Inflammatory macrophage (primary cell): ENCODE measurements at places on chromosomes 1 and 21.
A peak's percentile ranks its signal among the peaks of the same experiment; 100 is the strongest.

GRCh38 chr1:48943393-48943792, 166.7 kb upstream of the BEND5 start:
- no peak for DNase-seq

GRCh38 chr1:160471253-160471652, 51.8 kb downstream of the SLAMF6 start:
- no peak for DNase-seq

GRCh38 chr1:93448292-93448982, 519 bp downstream of the FNBP1L start:
- no peak for DNase-seq

- no peak for DNase-seq
Measured at GRCh38 chr1:64476251-64476952, 6.5 kb downstream of the CACHD1 start.

- peak; percentile 95 for DNase-seq
Measured at GRCh38 chr1:161305867-161306519, 3.8 kb downstream of the MPZ start.

DNA sequence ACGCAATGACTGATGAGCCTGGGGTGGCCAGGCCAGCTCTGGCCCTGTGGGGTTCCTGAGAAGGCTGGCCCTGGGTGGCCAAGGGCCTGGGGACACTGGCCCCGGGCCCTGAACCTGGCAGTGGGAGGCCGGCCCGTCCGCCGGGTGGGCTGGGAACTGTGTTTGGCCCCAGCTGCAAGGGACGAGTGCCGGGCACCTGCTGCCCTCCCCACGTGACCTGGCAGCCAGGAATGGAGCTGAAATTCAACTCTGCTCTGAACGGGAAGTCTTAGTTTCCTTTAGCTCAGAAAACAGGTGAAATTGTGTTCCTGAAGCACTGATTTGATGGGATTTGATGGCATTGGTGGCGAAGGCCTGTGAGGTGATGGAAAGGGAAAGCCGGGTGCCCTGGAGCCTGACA, 8.2 kb upstream of the TTLL10 start:
- no peak for DNase-seq

DNA sequence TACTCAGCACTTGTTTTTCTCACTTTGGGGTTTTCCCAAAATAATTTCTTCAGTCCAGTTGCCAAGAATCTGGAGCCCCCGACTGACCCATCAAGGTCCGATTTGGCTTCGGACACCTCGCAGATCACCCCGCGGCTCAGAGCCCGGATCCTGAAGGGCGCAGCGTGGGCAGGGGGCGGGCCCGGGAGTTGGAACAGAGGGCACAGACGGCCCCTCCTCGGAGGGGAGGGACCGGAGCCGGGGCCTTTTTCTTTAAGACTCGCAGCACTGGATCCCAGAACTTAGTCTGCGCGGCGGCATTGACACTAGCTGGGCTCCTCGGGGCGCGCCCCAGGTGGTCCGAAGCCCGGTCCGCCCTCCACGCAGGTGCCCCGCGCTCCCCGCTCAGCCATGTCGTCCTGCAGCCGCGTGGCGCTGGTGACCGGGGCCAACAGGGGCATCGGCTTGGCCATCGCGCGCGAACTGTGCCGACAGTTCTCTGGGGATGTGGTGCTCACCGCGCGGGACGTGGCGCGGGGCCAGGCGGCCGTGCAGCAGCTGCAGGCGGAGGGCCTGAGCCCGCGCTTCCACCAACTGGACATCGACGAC, at the start of gene CBR3:
Gene CBR3, plus strand, starts transcription at position 277 of the 588 bp plus-strand sequence. Its CDS starts 114 bp downstream, at position 391.
- DNase-seq: peak; percentile 61

DNA sequence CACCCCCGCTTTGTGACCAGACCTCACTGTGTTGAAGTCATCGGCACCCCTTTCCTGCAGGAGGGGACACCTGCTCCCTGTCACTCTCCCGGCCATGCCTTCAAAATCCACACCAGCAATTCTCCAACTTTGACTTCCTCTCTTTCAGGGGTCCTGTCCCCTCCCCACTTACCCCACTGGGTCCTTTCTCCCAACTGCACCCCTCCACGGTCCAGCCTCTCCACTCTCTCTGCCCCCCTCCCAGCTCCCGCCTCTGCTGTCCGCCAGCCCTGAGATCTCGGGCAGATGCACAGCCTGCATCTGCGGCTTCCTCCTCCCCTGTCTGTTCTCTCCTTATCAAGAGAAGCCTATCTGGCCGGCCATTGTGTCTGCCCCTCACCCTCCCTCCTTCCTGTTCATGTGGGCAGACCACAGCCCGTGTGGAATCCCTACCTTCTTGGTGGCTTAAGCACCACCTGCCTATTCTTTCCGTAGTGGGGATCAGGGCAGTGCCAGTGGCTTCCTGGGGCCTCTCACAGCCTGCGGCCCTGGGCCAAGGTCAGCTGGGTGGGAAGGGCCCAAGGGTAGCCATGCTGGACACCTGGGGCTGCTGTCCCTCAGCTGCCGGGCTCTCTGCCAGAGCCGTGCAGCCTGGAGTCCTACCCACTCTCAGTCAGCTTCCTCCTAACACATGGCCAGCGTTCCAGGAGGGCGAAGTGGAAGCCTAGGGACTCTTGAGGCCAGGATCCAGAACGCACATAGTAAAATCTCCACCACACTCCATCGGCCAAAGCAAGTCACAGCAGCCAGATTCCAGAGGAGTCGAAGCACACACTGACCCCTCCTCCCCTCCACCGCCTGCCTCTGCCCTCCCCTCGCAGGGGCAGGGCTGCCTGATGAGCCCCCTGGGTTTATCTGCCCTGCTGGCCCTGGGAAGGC, 5.1 kb upstream of the HES4 start:
- peak; percentile 54 for DNase-seq

- no peak for DNase-seq
Measured at GRCh38 chr21:35342440-35342839, 293.3 kb upstream of the RUNX1 start.

- DNase-seq: no peak
Measured at GRCh38 chr1:193569096-193569982, 382.9 kb upstream of the B3GALT2 start.

GRCh38 chr1:174990382-174990999, 9.3 kb upstream of the CACYBP start:
- peak; percentile 43 for DNase-seq

DNA sequence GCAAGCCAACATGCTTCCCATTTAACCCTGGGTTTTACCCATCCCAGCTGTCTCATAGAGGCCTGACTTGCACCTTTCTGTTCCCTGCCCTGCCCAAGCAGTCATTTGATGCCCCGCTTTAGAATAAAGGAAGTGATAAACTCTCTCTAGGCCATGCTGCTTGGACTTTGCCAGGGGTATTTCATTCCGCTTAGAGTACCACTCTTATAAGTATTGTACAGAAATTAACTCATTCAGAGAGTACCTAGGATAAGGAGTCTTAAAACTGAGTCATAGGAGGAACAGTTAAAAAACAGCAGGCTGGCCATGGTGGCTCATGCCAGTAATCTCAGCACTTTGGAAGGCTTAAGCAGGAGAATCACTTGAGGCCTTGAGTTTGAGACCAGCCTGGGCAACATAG, 21.0 kb upstream of the LYST start:
- DNase-seq: no peak

GRCh38 chr1:201025571-201026002, 2.1 kb upstream of the KIF21B start:
- peak; percentile 13 for DNase-seq

DNA sequence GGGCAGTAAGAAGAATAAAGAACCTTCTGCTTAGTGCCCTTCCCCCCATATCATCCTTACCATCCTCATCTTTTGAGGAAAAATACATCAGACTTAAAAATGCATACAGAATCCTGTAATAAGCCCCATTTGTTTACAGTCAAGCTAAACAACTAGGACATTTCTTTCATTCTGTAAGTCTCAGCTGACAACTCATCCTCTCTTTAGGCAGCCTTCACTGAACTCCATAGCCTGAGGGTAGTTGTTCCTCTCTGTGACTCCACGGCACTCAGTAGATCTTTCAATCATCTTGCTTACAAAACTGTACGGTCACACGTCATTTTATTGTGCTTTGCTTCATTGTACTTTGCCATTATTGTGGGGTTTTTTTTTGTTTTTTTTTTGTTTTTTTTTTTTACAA, 82.5 kb downstream of the NRIP1 start:
- DNase-seq: no peak

GRCh38 chr1:92346866-92347640, 48.2 kb downstream of the RPAP2 start:
- DNase-seq: peak; percentile 63

DNA sequence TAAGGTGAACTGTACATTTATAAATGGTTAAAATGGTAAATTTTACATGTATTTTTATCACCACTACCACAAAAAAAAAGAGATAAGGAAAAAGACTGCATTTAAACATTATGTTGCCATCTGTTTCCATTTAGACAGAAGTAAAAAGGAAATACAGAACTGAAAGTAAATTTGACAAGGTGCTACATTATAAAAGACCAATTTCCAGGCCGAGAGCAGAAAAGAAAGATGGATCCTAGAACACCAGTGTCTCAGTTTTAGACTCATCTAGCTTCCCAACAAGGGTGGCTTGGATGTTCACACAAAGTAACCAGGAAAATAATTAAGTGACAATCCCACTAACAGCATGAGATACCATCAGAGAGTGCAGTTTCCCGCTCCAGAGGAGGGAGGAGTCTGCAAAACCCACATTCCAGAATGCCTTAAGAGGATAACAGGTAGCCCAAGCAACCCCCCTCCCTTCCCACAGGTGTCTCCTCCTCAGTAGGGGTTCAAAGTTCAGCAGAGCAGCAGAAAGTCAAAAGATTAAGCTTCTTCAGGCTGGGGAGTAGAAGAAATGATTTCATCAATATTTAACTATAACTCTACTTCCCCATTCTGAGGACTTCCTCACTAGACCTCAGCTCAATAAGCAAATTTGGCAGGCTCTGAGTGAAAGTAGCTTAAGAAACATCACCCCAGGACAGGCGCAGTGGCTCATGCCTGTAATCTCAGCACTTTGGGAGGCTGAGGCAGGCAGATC, 11.8 kb downstream of the TPM3 start:
- peak; percentile 84 for DNase-seq

DNA sequence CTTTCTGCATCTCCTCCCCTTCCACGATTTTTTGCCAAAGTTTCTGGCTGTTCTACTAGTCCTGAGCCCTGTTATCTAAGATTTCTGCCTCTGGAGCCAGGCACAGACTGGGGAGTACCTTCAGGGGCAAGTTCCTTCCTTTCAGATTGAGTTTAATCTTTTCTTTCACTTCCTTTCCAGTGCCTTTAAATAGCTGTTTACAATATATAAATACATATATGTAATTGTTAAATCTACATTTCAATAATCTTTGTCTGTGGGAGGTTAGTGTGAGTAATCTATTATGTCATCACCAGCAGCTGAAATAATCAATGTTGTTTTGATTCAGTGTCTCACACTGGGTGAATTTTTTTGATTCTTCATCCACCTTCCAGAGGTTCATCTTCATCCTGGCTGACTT, 31.8 kb downstream of the DIPK1A start:
- DNase-seq: no peak

- no peak for DNase-seq
Measured at GRCh38 chr21:41507521-41508414, at the start of gene TMPRSS2. TMPRSS2 (minus strand) TSS chr21:41508158; CDS start chr21:41498133, 10,025 bp downstream.

DNA sequence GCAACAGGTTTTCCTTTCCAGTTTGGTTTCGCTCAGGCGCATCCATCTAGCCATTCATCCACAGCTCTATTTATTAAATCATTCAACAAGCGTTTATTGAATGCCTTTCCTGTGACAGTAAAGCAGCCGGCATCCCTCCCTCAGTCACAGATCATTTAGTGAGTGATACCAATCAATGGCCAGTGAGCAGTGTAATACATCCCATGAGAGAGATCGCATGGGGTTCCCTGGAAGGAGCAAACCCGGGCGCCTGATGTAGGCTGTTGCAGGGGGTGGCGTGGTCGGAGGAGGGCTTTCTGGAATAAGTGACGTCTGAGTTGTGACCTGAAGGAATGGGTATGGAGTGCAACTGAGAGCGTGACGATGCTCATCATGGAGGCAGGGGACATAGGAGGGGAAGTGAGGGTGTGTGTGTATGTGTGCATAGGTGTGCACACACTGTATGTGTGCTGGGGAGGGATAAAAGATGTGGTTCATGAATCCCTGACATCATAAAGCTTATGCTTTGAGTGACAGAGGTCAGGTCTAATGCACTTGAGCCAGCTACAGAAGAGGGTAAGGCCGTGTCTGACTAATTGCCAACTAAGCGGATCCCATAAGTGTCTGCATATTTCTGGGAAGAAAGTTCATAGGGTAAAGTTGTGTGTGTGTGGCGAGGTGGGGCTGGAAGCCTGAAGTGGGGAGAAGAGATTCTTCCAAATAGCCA, 6.6 kb downstream of the FCMR start:
- no peak for DNase-seq

- DNase-seq: peak; percentile 77
Measured at GRCh38 chr1:243286409-243287122, 30.7 kb downstream of the SDCCAG8 start.

- DNase-seq: no peak
Measured at GRCh38 chr1:1132956-1133750, 17.3 kb upstream of the C1orf159 start.

DNA sequence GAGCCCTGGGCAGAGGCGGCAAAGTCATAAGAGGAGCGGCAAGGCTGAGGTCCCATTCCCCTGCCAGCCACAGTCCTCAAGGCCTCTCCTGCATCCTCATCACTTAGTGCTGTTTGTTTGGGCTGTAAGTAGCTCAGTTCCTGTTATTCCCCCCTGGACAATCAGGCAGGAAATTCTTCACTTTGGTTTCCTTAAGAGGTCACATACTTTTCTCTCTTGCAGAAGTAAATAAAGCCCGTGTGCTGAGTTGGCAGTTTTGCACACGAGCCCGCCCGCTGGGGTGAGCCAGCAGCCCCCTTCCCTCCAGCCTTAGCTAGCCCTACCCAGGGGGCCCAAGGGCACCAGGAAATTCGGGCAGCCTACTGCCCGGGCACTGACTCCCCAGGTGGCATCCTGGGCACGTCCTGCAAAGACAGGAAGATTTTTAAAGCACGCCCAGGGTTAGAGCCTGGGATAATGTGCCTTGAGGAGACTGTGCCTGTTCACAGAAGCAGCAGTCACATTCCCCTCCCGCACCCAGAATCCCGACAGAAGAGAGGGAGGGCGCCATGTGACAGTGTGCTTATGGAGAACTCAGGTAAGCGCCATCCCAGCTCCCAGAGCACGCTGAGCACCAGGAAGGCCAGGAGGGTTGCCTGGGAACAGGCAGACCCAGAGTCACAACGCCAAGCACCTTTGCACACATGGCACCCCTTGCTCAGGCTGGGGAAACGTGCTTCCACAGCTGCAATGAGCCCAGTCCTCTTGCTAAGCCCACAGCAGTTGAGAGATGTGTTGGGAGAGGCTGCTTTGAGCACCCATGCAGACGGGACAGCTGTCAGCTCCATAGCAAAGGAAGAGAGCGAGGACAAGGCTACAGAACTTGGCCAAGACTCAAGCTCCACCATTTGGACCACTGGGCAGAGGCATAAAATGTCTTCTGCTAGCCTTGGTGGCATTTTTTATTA, 144.5 kb upstream of the TMEM51 start:
- no peak for DNase-seq

DNA sequence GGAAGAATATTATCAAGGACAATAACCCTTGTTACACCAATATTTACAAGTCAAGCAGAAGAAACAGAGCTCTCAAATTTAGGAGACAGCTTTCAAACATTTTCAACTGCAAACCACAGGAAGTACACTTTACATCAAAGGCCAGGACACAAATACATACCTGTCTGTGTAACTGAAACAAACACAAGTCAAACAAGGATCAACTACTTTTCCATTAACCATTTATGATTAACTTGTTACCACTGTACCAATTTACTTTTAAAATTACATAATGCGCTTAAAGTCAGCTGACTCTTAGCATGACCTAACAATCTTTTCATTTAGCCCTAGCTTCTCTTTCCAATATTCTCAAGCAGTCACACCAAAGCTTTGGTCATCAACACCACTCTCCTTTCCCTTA, 43.5 kb downstream of the TRIM33 start:
- peak; percentile 2 for DNase-seq
